ENCODE measurements at places on chromosomes 4 and X. TPM values are rescaled to one million over a fixed set of nuclear protein-coding genes. Genes with fewer than 3 reads are reported as not detected.

The GSPT2 gene
- total RNA-seq: 5.9 TPM

The NEXMIF gene
- 1.2 TPM for total RNA-seq

The SLC6A8 gene
- 95.4 TPM for total RNA-seq

The PGAM4 gene
- not detected for total RNA-seq

The ADH1C gene
- total RNA-seq: 1.7 TPM

The PROM1 gene
- total RNA-seq: 9.7 TPM

The RAP2C gene
- 19.0 TPM for total RNA-seq

GRCh38 chr4:15194520-15194919 is 192.2 kb downstream of the CPEB2 start:
- no peaks in the 10 kb centered on the region for H3K36me3 ChIP-seq
- H3K27ac ChIP-seq: no peak overlapping the region
- peaks cover 4% of the 10 kb centered on the region for H3K4me1 ChIP-seq
- no peaks in the 10 kb centered on the region for H3K27me3 ChIP-seq
- H3K4me3 ChIP-seq: no peak overlapping the region

GRCh38 chrX:129689796-129690195 is 35.0 kb upstream of the APLN start:
- no peaks in the 10 kb centered on the region for H3K36me3 ChIP-seq
- H3K4me3 ChIP-seq: no peak overlapping the region
- no peaks in the 10 kb centered on the region for H3K27me3 ChIP-seq
- no peak overlapping the region for H3K27ac ChIP-seq
- DNase-seq: no peak
- no peaks in the 10 kb centered on the region for H3K4me1 ChIP-seq

DNA sequence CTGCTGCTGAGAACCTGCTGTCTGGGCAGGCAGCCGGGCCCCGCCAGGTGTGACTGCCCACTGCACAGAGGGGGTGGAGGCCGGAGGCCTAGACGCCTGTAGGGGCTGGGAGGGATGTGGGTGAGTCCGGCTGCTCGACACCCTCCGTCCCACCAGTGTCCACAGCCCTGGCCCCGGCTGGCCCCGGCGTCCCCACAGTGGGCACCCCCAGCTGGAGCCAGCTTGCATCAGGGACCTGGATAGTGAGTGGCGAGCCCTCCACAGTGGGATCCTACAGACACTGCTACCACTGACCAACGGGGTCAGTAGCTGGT is 34.7 kb upstream of the SPON2 start:
- H3K27me3 ChIP-seq: no peaks in the 10 kb centered on the region
- no peak overlapping the region for H3K27ac ChIP-seq
- H3K4me1 ChIP-seq: peaks cover 39% of the 10 kb centered on the region

- no peaks in the 10 kb centered on the region for H3K27me3 ChIP-seq
- no peak overlapping the region for H3K27ac ChIP-seq
- DNase-seq: no peak
- no peaks in the 10 kb centered on the region for H3K36me3 ChIP-seq
- H3K4me1 ChIP-seq: no peaks in the 10 kb centered on the region
These were observed 267.5 kb downstream of the NKX6-1 start for GRCh38 chr4:84231539-84232055.

- DNase-seq: no peak
- no peaks in the 10 kb centered on the region for H3K4me1 ChIP-seq
- H3K36me3 ChIP-seq: no peaks in the 10 kb centered on the region
- no peak overlapping the region for H3K4me3 ChIP-seq
- H3K27ac ChIP-seq: no peak overlapping the region
These were observed 33.5 kb upstream of the PRRG1 start for GRCh38 chrX:37315511-37316248.

- H3K27me3 ChIP-seq: no peaks in the 10 kb centered on the region
- no peaks in the 10 kb centered on the region for H3K4me1 ChIP-seq
- no peak for DNase-seq
- no peaks in the 10 kb centered on the region for H3K36me3 ChIP-seq
These were observed 1263.1 kb downstream of the PCDH7 start for GRCh38 chr4:31983246-31983645.

DNA sequence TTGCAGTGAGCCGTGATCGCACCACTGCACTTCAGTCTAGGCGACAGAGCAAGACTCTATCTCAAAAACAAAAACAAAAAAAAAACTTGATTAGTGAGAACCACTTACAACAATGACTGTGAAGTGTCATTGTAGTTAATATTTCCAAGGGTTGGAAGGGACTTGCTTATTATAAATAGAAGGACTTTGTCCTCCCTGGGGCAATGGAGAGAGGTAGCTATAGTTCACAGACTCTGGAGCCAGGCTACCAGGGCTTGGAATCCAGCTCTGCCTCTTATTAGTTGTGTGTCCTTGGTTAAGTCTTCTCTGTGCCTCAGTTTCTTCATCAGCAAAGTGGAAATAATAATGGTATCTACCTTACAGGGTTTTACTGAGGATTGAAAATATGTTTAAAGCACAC is 51.6 kb downstream of the TMEM150C start:
- no peak for DNase-seq
- H3K27me3 ChIP-seq: no peaks in the 10 kb centered on the region
- no peaks in the 10 kb centered on the region for H3K36me3 ChIP-seq
- H3K4me1 ChIP-seq: no peaks in the 10 kb centered on the region

DNA sequence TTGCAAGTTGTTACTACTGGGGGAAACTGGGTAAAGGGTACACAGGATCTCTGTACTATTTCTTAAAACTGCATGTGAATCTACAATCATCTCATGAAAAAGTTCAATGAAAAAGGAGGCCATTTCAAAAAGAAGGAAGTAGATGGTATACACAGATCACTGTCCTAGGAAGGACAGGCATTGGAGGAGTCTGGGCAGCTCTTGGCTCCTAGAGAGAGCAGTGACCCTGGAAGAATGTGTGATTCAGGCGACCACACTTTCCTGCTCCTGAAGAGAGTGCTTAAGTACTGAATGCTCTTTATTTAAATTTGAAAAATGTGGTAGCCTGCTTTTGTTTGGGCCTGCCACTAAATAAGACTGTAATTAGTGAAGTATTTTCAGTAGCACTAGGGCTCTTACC is 318.1 kb upstream of the CASK start:
- H3K4me3 ChIP-seq: no peak overlapping the region
- no peak overlapping the region for H3K27ac ChIP-seq
- H3K36me3 ChIP-seq: no peaks in the 10 kb centered on the region
- DNase-seq: no peak

DNA sequence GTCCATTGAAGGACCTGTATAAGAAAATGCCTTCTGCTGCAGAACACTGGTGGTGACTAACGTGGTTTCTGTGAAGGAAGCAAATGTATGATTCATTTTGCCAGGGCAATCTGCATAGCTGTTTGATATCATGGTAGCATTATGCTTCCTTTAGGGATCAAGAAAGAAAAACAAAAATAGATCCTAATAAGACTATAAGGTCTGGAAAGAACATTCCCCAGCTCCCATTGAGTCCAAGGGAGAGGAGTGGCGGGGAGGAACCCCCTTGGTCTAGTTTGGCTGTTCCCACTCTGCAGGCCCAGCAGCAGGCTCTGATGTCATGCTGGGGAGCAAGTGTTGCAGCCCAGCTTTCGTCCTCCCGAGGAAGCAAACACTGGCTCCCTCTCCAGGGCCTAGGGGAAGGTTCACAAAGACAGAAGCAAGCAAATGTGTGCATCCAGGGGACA is 154.5 kb upstream of the GALNT7 start:
- no peaks in the 10 kb centered on the region for H3K36me3 ChIP-seq
- no peaks in the 10 kb centered on the region for H3K4me1 ChIP-seq
- H3K4me3 ChIP-seq: no peak overlapping the region
- no peak overlapping the region for H3K27ac ChIP-seq
- no peaks in the 10 kb centered on the region for H3K27me3 ChIP-seq
